ENCODE measurements at places on chromosomes 6 and 20.

DNA sequence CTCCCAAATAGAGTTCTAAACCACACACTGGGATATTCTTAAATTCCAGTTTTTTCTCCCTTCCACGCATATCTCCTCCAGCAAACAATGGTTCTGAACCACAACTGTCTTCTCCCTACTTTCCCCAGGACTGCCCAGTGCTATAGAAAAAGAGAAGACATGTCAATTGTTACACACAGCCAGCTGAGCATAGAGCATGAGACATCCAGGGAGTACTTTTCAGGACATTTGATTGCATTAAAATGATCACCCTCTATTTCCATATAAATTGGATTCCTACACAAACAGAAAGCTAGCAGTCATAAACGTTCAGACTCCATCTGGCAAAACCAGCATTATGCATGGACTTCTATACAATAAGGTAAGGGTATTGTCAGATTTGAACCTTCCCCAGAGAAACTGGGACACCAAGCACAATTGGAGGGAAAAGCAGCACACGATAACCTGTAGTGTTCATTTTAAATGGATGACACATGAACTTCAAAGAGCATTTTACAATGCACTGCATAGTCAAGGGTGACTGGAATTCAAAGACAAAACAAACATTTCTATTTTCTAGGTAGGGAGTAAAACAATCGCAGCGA, 93.1 kb upstream of the HEY2 start:
- no peak for DNase-seq

DNA sequence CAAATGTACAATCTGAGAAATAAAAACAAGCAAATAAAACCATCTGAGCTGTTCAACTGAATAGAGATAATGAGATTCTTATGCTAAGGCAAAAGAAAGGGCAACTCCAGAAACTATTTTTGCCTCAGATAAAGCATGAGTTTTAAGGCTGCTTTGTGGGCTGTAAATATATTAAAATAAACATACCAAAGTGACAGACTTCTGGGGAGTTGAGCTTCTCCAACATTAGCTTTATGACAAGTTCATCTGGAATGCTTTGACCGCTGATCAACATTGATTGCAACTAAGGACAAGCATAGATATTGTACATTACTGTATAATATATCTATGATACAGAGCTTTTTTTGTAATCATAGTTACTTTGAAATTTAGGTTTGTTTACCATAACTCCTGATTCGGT, 19.3 kb downstream of the AK9 start:
- DNase-seq: no peak

- DNase-seq: no peak
These were observed 29.7 kb upstream of the RANBP9 start for GRCh38 chr6:13741365-13741764.

DNA sequence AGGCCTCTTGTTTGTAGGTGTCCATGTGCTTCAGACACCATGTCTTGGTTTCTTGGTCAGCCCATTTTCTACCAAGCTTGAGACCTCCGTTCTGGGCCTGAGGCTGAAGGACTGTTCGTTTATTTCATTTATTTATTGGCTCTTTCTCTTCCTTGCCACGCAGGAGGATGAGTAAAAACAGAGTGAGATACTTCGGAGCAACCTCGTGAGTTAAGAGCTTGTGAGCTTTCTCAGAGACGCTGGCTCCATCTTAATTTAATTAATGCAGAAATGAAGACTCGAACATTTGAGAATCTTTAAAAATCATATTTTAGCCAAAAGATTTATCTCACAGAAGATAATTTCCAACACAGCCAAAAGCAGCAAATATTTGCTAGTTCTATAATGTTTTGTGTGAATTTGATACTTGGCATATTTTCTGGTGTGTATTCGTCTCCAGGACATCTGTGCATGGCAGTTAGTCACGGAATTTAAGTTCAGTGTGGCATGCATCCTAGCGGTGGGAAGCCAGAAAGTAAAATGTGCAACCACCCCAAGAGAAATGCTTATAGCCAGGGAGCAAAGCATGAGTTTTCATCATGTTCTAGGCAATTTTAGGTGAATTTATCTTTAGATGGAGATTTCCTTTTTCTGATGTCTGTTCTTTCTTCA, 76.0 kb downstream of the THBS2 start:
- DNase-seq: no peak

- DNase-seq: no peak
These were observed 250.0 kb downstream of the RFPL4B start for GRCh38 chr6:112597176-112597575.

GRCh38 chr20:21103582-21104465, 2.3 kb downstream of the LINC00237 start:
- no peak for DNase-seq

DNA sequence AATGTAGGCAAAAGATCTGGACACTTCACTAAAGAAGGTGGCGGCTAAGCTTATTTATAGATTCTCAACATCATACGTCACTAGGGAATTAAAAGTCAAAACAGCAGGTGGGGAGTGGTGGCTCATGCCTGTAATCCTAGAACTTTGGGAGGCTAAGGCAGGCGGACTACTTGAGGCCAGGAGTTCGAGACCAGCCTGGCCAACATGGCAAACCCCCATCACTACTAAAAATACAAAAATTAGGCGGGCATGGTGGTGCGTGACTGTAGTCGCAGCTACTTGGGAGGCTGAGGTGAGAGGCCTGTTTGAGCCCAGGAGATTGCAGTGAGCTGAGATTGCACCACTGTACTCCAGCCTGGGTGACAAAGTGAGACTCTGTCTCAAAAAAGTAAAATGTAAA, 74.6 kb downstream of the GPX5 start:
- DNase-seq: no peak

DNA sequence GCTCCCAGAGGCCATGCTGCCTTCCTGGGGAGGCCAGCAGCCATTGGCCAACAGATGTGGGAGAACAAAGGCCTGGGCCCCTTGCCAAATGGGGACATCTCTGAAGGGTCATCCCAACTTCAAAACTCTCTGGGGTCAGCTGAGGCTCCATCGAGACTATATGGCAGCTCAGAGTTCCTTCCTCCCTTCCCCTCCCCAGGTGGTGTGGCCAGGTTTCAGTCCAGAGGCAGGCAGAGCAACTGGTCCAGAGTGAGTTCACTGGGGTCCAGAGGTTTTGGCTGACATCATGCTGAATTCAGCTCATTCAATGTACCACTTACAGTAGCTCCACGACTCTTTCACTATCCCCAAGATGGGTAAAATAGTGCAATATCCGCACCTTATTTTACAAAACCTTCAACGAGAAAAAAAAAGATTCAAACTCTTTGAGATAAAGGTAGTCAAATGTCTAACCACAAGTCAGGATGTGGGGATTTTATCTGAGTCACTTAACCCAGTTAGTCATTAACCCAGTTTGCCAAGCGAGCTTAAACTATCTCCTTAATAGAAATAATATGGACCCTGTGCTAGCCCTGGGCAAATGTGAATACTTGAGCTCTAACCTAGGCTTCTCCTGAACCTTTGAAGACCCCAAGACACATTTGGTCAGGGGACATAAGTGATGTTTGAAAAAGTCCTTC, 108.4 kb upstream of the PLEKHG1 start:
- peak; percentile 87 for DNase-seq

DNA sequence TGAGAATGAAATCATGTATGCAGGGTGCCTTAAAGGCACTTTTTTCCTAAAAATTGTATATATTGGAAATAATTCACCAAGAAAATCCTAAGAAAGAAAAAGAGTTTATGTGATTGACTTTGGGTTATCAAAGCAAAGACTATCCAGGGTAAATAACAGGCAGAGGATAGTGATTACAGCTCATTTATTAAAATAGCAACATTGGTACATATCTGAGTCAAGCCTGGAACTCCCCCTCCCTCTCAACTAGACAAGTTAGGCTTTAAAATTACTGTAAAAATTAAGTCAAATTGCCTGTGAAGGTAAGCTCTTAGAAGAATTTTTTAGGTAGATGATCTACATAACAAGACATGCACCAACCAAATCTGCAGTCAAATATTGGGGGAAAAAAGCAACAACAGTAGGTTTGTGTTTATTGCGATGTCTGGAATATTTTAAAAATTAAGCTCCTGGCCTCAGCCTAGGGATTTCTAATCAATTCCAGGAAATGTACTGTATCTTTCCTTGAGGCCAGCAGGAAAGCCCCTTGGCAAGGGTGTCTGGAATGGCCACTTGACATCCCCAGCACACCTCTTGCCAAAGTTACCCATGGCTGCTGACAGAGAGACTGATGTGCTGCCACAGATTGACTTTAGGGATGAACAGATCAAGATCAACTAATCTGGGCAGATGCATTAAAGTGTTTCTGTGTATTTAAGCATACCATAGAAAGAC, 31.2 kb upstream of the HBS1L start:
- no peak for DNase-seq

DNA sequence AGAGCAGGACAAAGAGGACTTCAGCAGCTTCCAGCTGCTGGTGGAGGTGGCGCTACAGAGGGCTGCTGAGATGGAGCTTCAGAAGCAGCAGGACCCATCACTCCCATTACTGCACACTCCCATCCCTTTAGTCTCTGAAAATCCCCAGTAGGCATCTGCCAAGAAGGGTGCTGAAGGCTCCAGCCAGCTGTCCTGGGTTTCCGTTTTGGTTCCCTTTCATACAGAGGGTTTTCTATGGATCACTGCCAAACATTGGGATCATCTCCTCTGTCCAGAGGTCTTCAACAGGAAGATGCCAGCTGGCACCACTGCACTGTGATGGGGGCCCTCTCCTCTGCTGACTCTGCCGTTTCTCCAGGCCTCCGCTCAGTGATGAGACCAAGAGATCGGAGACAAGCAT, 14.3 kb upstream of the RAB5IF start:
- no peak for DNase-seq

DNA sequence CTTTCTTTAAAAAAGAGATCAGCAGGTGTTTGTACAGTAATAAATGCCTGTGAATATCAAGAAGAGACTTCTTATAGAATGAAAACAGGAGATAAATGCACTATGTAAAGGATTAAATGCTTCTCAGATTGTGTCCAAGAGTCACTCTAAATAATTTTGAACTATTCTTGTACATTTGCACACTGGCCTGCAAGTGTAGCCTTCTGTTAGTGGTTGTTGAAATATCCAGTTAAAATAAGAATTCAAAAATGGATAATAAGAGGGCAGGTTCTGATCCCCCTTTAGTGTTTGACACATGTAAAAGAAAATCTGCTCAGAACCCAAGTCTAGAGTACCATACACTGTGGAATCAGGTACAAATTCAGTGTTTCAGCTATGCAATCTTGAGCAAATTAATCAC, 91.9 kb downstream of the BCAS1 start:
- no peak for DNase-seq

- peak; percentile 63 for DNase-seq
These were observed 25.8 kb upstream of the CCN6 start for GRCh38 chr6:112027942-112028674.

DNA sequence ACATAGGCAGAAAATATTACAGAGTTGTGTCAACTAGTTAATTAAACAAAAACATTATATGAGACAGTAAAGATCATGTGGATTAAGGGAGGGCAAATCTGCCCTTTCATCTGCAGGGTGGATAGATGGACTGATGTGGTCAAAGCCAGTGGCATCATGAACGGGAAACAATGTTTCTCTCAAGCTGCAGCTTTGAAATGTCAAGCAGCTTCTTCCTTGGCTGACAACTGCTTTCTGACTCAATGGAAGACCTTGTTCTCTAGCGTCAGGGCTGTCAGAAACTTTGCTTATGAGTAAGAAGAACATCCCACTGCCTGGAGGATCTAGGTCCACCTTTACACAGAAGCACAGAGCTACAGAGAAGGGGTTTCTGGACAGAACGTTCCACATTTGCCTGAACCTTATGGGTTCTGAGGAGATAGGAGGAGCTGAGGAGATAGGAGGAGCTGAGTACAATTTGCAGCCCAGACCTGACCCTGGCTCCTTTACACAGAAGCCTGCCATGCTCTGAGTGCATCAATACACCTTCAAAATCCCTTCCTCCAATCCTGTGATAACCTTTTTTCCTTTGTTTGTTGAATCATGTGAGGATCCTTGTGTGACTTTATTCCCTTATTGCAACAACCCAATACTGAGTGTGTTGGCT, 6.1 kb downstream of the CST5 start:
- no peak for DNase-seq
